ENCODE measurements at places on chromosomes 3 and 15.
A peak's percentile ranks its signal among the peaks of the same experiment; 100 is the strongest.

GRCh38 chr15:79192462-79193036 lies 90.0 kb upstream of the ANKRD34C start:
- no peak for DNase-seq

GRCh38 chr3:157159037-157159761 lies 748 bp downstream of the CCNL1 start:
- DNase-seq = peak; percentile 47

- no peak for DNase-seq
Observed at GRCh38 chr3:14374444-14374883, 27.9 kb upstream of the SLC6A6 start.

- no peak for DNase-seq
Observed at GRCh38 chr15:60520013-60520824, 41.3 kb upstream of the ICE2 start.

DNA sequence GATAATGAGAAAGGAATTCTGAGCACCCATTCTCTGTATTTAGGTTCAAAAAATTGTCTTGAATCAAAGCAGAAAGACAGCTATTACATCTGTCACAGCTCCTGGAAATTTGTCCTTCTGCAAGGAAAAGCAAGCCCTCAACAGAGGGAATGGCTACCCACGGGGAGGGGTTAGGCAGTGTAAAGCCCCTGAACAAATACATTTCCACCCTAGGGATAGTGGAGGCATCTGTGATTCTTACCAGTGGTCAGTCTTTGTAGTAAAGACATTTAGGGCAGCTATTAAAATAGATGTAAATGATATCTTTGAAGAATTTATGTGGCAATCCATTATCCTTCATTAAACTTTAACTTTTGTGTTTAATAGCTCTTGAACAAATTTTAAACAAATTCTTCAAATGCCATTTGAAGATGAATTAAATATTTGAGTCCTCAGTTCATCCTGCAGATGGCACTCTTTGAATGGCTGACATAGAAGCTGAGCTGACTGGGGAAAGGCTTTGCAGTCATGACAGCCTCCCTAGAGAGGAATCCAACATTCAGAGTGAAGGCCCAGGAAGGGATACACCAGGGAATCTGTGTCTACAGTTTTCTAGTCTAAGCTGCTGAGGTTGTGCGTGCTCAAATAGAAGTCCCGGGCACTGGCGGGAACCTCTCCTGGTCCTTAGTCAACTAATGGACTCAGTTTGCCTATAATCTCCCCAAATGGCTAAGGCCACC lies 359.7 kb upstream of the ROPN1 start:
- peak; percentile 52 for DNase-seq
